Sciatic nerve (tissue), 2 donors: ENCODE measurements at places on chromosomes 1 and 21. TPM values are rescaled to one million over a fixed set of nuclear protein-coding genes. Genes with fewer than 3 reads are reported as not detected.
A peak's percentile ranks its signal among the peaks of the same experiment; 100 is the strongest.

The CR1L gene
- total RNA-seq, result 0.45 TPM

The GOLT1A gene
- 0.40 TPM for total RNA-seq

DNA sequence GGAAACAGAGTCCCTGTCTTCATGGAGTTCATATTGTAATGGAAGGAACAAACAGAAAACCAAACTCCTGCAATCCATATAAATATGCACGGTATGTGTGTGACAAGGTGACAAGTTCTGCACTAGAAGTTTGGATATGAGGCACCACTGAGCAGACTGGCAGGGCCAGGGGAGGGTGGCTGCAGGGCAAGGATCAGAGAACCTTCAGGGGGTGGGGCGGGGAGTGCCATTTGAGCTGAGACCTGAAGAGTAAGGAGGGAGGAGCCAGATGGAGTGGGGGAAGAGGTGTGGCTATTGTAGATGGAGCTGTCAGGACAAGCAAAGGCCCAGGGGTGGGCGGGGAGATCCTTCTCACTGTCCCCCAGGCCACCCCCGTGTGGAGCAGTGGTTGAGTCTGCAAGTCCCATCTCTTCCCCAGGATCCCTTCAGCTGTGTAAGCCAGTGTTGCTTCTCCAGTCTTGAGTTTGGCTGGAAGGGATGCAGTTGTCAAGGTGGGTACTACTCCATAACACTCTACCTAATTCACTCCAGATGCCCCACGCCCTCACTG is 76.4 kb downstream of the ATP5PO start:
- peak; percentile 36 for DNase-seq

GRCh38 chr1:222034790-222035189 is 292.9 kb upstream of the DUSP10 start:
- DNase-seq, result no peak

- DNase-seq, result peak; percentile 48
These were observed 409.9 kb downstream of the PTPRU start for GRCh38 chr1:29646161-29646775.

DNA sequence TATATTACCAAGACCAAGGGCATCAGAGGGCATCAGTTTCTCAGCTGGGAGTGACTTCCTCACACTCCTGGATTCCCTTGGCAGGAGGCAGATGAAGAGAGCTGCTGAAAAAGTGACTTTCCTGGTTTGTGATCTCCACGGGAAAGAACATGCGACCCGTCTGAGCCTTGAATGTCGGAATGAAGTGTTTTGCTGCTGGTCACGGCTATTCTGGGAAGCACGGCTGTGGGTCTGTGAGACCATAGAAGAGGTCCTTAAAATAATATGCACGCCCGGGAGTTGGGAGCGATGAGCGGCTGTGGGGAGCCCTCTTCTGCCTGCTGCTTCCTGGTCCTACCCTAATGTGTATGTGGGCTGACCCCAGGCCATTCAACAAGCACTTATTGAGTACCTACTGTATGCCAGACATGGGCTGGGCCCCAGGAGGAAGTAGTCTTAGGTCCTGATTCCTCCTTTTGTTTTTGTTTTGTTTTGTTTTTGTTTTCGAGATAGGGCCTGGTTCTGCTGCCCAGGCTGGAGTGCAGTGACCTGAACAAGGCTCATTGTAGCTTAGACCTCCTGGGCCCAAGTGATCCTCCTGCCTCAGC is 13.2 kb upstream of the UMODL1 start:
- DNase-seq, result no peak

- peak; percentile 41 for DNase-seq
These were observed 38.5 kb upstream of the PDE9A start for GRCh38 chr21:42614811-42615351.
